ENCODE measurements at places on chromosomes 16 and 17.

DNA sequence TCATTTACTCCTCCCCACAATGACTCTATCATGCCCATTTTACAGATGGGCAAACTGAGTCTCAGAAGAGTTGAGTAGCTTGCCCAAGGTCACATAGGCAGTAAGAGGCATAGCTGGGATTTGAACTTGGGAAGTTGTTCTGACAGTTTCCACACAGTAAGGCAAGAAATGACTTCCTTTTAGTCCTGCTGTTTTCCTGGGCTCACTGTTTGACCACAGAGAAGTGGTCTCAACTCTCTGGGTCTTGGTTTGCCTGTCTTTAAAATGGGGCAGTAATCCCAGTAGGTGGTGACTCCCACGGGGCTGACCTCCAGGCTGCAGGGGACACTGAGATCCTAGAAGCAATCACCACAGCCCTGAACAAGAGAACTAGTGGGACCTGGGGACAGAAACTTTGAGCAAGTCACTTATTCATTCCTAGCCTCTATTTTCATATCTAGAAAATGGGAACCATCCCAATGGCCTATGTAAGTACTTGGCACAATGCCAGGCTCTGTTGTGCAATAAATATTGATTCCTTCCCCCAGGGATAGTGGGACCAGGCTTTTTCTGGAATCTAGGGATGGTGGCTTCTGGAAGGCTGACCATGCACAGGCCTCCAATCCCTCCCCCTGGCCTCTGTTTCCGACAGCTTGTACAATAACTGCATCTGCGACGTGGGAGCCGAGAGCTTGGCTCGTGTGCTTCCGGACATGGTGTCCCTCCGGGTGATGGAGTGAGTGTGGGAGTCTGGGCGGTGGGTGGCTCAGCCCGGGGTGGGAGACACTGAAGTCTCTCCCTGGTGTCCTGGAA, 20.5 kb downstream of the DEXI start:
- H3K27ac ChIP-seq, result no peak overlapping the region
- H3K27me3 ChIP-seq, result no peaks in the 10 kb centered on the region
- peaks cover 32% of the 10 kb centered on the region for H3K36me3 ChIP-seq
- no peak for DNase-seq
- H3K4me1 ChIP-seq, result peaks cover 8% of the 10 kb centered on the region

DNA sequence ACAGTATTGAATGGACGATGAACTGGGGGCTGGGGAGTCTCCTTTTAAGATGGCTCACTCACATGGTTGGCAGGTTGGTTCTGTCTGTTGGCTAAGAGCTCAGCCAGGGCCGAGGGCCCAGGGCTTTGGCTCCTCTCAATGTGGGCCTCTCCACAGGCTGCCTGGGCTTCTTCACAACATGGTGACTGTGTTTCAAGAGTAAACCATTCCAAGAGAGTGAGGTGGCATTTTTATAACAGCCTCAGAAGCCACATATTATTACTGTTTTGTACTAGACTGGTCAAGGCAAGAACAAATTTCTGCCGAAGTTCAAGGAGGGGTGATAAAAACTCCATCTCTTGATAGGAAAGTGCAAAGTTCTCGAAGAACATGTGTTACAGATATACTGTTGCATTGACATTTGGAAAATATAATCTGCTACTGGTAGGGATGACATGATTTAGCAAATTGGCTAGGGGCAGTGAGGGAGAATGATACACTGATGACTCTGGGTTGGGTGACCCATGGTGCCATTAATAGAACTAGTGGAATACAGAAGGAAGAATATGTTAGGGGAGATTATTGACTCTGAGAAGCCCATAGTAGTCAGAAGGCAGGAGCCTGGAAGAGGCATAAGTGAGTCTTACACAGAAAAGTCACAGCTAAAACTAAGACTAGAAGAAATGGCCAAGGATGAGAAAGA, 13.7 kb downstream of the KRABD2 start:
- H3K27me3 ChIP-seq, result no peaks in the 10 kb centered on the region
- H3K4me1 ChIP-seq, result no peaks in the 10 kb centered on the region
- no peaks in the 10 kb centered on the region for H3K36me3 ChIP-seq
- DNase-seq, result no peak
- H3K27ac ChIP-seq, result no peak overlapping the region

GRCh38 chr17:9802294-9802693, 10.9 kb upstream of the DHRS7C start:
- no peak overlapping the region for H3K27ac ChIP-seq
- H3K4me1 ChIP-seq, result no peaks in the 10 kb centered on the region
- H3K4me3 ChIP-seq, result no peak overlapping the region

- H3K4me3 ChIP-seq, result no peak overlapping the region
- H3K27me3 ChIP-seq, result no peaks in the 10 kb centered on the region
- no peaks in the 10 kb centered on the region for H3K36me3 ChIP-seq
- no peak overlapping the region for H3K27ac ChIP-seq
- DNase-seq, result no peak
- H3K4me1 ChIP-seq, result no peaks in the 10 kb centered on the region
These were observed 2.7 kb upstream of the KCNJ18 start for GRCh38 chr17:21689604-21690003.

GRCh38 chr17:17877529-17878358, 41.0 kb upstream of the SREBF1 start:
- H3K4me1 ChIP-seq, result no peaks in the 10 kb centered on the region
- no peak overlapping the region for H3K4me3 ChIP-seq
- H3K27ac ChIP-seq, result no peak overlapping the region
- DNase-seq, result no peak

GRCh38 chr17:74429604-74430384, 2.1 kb upstream of the GPRC5C start:
- no peak for DNase-seq
- H3K27ac ChIP-seq, result no peak overlapping the region
- no peaks in the 10 kb centered on the region for H3K36me3 ChIP-seq
- peaks cover 30% of the 10 kb centered on the region for H3K27me3 ChIP-seq

DNA sequence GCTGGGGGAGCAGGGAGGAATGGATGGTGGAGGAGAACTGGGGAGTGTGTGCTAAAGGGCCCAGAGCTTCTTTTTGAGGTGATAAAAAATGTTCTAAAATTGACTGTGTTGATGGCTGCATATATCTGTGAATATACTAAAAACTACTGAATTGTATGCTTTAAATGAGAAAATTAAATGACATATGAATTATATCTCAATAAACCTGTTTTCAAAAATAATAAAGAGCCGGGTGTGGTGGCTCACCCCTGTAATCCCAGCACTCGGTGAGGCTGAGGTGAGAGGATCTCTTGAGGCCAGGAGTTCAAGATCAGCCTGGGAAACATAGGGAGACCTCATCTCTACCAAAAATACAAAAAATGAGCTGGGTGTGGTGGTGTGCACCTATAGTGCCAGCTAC, 16.8 kb downstream of the SRL start:
- H3K4me1 ChIP-seq, result no peaks in the 10 kb centered on the region
- no peak overlapping the region for H3K27ac ChIP-seq
- no peak for DNase-seq
- H3K36me3 ChIP-seq, result no peaks in the 10 kb centered on the region
- no peak overlapping the region for H3K4me3 ChIP-seq
- no peaks in the 10 kb centered on the region for H3K27me3 ChIP-seq

- no peak overlapping the region for H3K27ac ChIP-seq
- H3K4me3 ChIP-seq, result no peak overlapping the region
- no peaks in the 10 kb centered on the region for H3K4me1 ChIP-seq
These were observed 189.9 kb downstream of the AATF start for GRCh38 chr17:37138571-37139120.

GRCh38 chr17:4519361-4519788, 20.7 kb downstream of the SPNS2 start:
- H3K27ac ChIP-seq, result no peak overlapping the region
- no peaks in the 10 kb centered on the region for H3K4me1 ChIP-seq
- H3K4me3 ChIP-seq, result no peak overlapping the region
- DNase-seq, result no peak
- H3K27me3 ChIP-seq, result no peaks in the 10 kb centered on the region

- no peak for DNase-seq
These were observed 144.3 kb upstream of the TNRC6C start for GRCh38 chr17:77814091-77814772.

- H3K27ac ChIP-seq, result no peak overlapping the region
- H3K27me3 ChIP-seq, result peaks cover 4% of the 10 kb centered on the region
- H3K4me1 ChIP-seq, result no peaks in the 10 kb centered on the region
- H3K36me3 ChIP-seq, result no peaks in the 10 kb centered on the region
- H3K4me3 ChIP-seq, result no peak overlapping the region
These were observed 101.3 kb downstream of the NOG start for GRCh38 chr17:56694825-56695224.

- peaks cover 3% of the 10 kb centered on the region for H3K36me3 ChIP-seq
- no peaks in the 10 kb centered on the region for H3K27me3 ChIP-seq
- no peaks in the 10 kb centered on the region for H3K4me1 ChIP-seq
- no peak overlapping the region for H3K4me3 ChIP-seq
- H3K27ac ChIP-seq, result no peak overlapping the region
- DNase-seq, result no peak
These were observed 95.6 kb downstream of the SMG6 start for GRCh38 chr17:2207815-2208515.

DNA sequence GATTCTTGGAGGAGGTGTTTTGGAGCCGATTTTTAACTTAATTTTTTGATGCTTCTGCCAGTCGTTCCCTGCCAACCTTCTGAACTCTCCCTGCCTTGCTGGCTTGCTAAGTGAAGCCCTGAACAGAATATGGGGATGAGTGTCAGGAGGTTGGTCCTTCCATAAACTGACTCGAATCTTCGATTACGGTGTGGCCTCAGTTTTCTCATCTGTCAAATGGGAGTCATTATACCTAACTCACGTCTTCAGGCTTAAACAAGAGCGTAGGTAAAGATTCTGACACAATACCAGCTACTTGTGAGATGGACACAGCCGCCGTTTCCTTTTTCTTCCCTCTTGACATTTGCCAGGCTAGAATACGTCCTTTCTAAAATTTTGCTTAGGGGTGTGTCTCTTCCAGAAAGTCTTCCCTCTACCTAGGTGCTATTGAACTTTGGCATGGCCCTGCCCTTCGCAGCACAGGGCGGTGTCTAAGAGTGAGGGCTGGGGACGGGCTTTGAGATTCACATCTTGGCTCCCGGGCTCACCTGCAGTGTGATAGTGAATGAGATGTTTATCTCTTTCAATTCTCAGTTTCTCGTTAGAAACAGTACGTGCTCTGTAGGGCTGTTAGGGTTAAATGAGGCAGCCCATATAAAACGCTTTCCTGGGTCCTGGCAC, 190.6 kb upstream of the SDK2 start:
- DNase-seq, result no peak
- no peaks in the 10 kb centered on the region for H3K36me3 ChIP-seq
- H3K27ac ChIP-seq, result no peak overlapping the region
- peaks cover 23% of the 10 kb centered on the region for H3K4me1 ChIP-seq

GRCh38 chr16:80347900-80348299, 192.9 kb upstream of the DYNLRB2 start:
- H3K27me3 ChIP-seq, result no peaks in the 10 kb centered on the region
- H3K36me3 ChIP-seq, result no peaks in the 10 kb centered on the region
- no peak overlapping the region for H3K4me3 ChIP-seq
- no peaks in the 10 kb centered on the region for H3K4me1 ChIP-seq
- no peak for DNase-seq
- H3K27ac ChIP-seq, result no peak overlapping the region

DNA sequence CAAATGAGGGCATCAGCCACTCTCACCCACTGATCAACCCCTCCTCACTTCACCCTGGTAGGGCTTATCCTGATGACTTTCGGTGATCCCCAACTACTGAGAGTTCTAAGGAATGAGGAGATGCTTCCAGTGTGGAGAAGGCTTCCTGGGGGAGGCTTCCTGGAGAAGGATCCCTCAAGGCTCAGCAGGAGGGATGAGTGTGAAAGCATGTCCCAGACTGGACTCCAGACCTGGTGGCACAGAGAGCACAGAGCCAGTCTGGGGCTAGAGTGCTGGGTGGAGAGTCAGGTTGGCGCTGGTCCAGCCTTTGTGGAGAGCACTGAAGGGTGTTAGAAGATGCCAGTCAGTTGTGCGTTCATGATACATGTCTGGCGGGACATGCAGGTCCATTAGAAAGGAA, 53.7 kb downstream of the PLD6 start:
- H3K27ac ChIP-seq, result no peak overlapping the region
- H3K4me1 ChIP-seq, result peaks cover 25% of the 10 kb centered on the region
- no peak for DNase-seq
- H3K27me3 ChIP-seq, result no peaks in the 10 kb centered on the region

DNA sequence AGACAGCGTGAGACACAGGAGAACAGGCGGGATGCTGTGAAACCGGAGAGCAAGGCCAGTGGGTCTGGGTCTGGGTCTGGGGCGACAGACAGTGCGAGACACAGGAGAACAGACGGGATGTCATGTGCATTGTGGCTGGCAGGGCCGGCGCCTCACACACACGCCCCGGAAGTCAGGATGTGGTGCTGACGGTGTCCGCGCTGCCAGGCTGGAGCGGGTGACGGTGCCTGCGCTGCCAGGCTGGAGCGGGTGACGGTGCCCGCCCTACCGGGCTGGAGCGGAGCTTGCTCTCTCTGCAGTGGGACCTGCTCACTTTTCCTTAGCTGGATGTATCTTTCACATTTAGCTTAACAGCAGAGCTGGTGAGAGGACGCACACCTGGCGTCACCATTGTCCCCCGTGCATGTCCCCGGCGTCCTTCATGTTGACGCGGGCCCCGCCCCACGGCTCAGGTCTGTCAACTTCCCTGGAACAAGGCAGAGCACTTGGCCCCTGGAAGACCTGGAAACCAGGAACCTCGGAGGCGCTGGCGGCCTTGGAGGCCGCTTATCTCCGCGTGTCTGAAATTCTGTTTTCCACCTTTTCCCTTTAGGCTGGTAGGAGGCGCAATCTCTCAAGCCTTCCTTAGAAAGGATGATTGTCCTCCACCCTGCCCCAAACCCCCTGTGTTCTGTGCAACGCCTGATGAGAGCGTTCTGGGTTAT, 43.0 kb upstream of the ZNF750 start:
- peak; percentile 94 for DNase-seq
- no peaks in the 10 kb centered on the region for H3K36me3 ChIP-seq
- H3K27ac ChIP-seq, result peak overlapping the region; percentile 59
- H3K4me1 ChIP-seq, result peaks cover 88% of the 10 kb centered on the region
- H3K4me3 ChIP-seq, result no peak overlapping the region

GRCh38 chr17:60559995-60560859, 34.2 kb upstream of the APPBP2 start:
- DNase-seq, result no peak
- H3K27ac ChIP-seq, result no peak overlapping the region
- H3K27me3 ChIP-seq, result no peaks in the 10 kb centered on the region

GRCh38 chr17:63676584-63676983, 23.3 kb downstream of the LIMD2 start:
- H3K4me1 ChIP-seq, result no peaks in the 10 kb centered on the region
- peaks cover 36% of the 10 kb centered on the region for H3K36me3 ChIP-seq
- no peaks in the 10 kb centered on the region for H3K27me3 ChIP-seq
- no peak overlapping the region for H3K27ac ChIP-seq

DNA sequence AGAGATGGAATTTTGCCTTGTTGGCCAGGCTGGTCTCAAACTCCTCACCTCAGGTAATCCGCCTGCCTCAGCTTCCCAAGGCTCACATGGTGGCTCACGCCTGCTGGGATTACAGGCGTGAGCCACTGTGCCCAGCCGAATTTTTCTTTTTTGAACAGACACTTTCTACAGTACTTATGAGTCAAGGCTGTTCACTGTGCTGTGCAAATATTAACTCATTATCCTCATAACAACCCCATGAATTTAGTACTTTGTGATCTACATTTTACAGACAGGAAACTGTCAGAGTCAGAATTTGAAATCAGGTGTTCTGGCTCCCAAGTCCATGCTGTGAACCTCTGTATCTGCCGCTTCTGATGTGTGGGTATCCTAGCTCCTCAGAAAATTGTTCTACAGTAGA, 25.7 kb upstream of the RASL10B start:
- no peak overlapping the region for H3K27ac ChIP-seq
- H3K36me3 ChIP-seq, result peaks cover 24% of the 10 kb centered on the region
- H3K4me1 ChIP-seq, result no peaks in the 10 kb centered on the region
